Muscle of back (tissue), 13 donors: ENCODE measurements at places on chromosomes 13 and 19. TPM values are rescaled to one million over a fixed set of nuclear protein-coding genes. Genes with fewer than 3 reads are reported as not detected.
A peak's percentile ranks its signal among the peaks of the same experiment; 100 is the strongest.

RFPL4AL1 gene
- polyA plus RNA-seq: not detected

DNA sequence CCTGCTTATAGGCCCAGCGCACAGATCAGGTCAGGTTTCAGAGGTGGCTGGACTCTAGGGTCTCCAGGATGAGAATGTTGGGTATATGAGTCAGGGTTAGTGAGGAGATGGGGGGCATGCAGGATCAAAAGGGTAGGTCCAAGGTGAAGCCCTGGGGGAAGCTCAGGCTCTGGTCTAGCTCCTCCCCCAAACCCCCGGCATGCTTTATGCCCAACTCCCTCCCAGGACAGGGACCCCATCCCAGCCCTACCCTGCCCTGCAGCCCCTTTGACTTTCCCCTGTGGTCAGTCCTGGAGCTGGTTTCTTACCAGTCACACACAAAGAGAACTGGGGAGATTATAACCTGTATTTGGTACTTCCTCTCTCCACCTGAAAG is 9.8 kb upstream of the CEACAM18 start:
- DNase-seq: no peak

GRCh38 chr13:51823359-51823758 is 19.4 kb upstream of the DHRS12 start:
- DNase-seq: no peak

SPTBN4 gene
- 0.81 TPM for polyA plus RNA-seq

DNA sequence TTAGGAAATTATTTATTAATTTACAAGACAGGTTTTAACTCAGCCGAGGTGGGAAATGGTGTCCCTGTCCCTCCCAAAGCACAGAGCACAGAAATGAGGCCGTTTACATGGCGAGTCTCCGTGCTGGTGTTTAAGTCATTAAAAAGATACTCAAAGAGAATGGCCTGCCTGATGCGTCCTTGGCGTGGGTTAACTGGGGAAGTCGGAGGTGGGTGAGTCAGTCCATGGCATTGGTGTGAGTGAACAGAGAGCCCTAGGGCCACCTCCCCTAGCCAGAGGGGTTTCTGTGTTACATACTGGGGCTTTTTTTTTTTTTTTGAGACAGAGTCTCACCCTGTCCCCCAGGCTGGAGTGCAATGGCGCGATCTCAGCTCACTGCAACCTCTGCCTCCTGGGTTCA is 3.9 kb downstream of the FEM1A start:
- DNase-seq: no peak

- DNase-seq: no peak
These were observed 144.6 kb downstream of the KCTD12 start for GRCh38 chr13:76741624-76742023.

PLEKHF1 gene
- polyA plus RNA-seq: 3.5 TPM

DHDH gene
- 0.34 TPM for polyA plus RNA-seq

ZSCAN1 gene
- 0.83 TPM for polyA plus RNA-seq

ZNF578 gene
- 2.4 TPM for polyA plus RNA-seq

SCAF1 gene
- polyA plus RNA-seq: 24.5 TPM

DNA sequence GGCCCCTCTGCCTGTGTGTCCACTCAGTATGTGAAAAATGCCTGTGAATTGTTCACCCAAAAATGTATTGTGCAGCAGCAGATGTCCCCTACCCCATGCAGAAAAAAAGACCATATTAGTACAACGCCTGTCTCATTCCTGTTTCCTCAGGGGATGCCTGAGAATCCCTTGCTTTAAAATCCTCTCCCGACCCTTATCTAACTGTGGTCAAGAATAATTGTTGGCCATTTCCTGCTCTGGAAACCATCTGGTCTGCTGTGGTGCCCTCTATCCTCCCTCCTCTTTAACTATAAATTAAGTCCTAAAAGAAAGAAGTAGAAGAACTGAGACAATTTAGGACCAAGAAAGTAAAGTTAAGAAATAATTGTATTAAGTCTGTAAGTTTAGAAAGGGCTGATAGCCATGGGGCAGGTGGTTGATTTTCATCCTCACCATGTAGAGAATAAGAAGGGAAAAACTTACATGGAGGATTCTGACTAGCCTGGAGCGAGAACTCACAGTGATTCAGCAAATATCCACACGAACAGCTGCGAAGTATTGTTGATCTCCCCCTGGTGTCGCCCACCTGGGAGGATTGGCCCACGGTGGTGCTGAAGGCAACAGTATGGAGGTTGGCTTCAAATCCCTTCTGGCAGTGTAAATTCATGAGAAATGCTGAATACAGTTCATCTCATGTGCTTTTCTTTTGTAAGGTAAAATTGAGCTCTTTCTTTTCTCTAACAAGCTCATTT is 85.6 kb downstream of the COL4A2 start:
- peak; percentile 72 for DNase-seq

DNA sequence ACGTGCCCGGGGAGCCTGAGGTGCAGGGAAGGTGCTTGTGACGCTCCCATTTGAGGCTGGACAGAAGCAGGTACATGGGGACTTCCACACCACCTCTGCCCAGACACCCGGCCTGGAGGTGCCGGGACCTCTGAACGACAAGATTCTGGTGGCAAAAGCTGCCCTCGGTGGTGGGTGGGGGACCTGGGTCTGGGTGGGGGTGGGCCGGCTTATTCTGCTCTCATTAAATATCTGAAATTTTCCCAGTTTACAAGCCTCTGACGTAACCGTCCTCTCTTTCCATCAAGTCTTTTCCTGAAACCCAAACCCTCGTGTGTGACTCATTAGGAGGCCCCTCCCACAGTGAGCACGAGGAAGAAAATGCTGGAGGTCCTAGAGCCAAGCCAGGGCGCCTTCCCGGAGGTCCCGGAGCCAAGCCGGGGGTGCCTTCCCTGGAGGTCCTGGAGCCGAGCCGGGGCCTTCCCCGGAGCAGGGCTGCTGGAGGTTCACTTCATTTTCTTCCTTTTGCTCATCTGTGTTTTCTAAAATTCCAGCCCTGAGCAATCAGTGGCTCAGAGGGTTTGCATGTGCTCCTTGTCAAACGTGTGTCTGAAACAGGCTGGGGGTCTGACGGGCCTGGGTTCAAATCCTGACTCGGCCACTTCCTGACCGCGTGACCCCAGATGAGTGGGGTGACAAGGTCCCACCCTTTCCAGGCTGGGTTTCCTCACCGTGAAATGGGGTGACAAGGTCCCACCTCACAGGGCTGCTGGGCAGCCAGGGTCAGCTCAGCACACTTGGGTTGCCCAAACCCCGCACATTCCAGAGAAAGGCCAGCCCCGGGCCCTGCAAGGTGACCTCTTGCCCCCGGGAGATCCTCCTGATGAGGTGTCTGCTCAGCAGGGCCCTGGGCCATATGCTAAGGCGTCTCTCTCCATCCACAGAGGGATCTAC is 10.0 kb downstream of the CFD start:
- DNase-seq: peak; percentile 46

ZNF628 gene
- polyA plus RNA-seq: 2.3 TPM

DNA sequence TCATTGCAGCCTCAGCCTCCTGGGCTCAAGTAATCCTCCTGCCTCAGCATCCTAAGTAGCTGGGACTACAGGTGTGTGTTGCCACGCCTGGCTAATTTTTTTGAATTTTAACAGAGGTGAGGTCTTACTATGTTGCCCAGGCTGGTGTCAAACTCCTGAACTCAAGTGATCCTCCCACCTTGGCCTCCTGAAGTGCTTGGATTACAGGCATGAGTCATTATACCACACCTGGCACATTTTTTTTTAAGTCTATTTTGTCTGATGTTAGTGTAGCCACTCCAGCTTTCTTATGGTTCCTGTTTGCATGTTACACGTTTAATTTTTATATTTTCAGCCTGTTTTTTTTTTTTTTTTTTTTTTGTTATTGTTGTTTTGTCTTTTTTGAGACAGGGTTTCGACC is 24.8 kb downstream of the KDM4B start:
- no peak for DNase-seq

- no peak for DNase-seq
These were observed 31.3 kb upstream of the FOXO1 start for GRCh38 chr13:40697711-40698110.

DNA sequence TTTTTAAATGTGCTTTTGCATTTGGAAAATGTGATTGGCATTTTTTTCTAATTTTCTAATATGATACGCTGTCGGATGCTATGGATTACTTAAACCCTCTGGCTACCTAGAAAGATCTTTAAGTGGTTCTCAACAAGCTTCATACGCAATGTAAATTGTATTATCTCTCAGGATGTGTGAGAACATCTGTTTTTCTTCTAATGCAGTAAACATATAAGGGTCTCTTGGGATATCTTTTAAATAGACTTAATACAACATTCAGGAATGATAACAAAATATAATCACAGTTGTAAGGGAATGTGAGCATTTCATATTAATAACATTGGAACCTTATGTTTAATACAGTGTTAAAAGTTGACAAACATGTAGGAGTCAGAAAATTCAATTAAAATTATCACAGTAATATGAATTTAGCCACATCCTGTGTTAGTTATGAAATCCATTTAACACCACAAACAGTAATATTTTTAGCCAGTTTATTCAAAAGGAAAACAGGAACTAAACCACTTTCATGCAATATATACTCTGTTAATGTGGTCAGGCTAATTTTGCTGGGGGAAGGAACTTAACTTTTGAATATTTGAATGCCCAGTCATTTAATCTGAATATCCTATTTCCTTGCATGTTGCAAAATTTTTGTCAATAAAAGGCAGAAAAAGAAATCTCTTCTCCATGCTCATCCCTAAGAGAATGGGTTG is 15.0 kb upstream of the ALOX5AP start:
- DNase-seq: no peak

DNA sequence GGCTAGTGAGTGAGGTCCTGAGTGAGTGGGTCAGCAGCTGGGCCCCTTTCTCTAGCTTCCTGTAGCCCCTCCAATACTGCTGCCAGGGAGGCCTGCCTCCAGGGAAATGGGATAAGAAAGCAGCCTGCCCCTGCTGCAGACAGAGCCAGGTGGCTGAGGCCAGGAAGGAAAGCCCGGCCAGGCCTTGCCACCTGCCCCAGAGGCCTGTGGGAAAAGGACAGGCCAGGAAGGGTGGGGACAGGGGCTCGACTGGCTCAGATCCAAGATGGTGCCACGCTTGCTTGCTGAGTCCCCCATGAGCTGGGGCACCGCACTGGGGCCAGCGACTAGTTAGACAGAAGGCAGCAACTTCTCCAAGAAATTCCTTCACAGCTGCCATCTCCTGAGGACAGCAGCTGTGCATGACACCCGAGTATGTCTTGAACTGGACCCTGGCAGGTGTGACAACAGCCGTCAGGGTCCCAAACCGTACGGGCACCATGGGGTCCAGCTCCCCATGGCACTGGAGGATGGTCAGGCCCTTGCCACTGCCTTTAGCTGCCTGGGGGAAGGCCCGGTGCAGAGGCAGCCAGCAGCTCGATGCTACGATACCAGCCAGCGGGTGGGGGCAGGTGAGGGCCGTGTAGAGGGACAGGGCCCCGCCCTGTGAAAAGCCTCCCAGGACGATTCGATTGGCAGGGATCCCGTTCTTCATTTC is 5.1 kb upstream of the PRR36 start:
- no peak for DNase-seq

GRCh38 chr19:30846102-30846501 is 473.9 kb downstream of the ZNF536 start:
- DNase-seq: no peak

ZNF525 gene
- 5.5 TPM for polyA plus RNA-seq

GRCh38 chr19:38508507-38508906 is 75.0 kb downstream of the RYR1 start:
- DNase-seq: no peak

DNA sequence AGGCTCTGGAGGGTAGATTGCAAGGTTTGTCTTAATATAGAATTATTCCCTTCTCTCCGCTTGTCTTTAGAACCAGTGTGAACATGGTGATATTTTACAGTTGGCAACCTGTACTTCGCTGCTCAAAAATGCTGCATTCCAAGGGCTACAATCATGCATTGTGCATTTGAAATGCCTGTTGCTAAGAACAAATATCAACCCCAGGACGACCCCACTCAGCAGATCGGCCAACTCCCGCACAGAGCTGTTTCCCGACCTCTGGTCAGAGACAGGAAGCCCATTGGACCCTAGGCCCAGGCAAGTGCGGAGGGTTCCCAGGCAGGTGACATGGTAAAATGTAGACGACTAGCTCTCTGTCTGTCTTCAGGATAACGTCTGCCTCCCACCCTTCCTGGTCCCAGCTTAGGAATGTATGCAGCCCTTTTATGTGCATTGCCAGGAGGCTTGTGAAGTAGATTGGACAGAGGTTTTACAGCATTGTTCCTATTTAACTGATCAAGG is 263.5 kb downstream of the FOXO1 start:
- DNase-seq: peak; percentile 30

KISS1R gene
- not detected for polyA plus RNA-seq
